NCI-H510A treated with DMSO at 0.1 percent for 48 hours (cell line): ENCODE measurements at places on chromosomes 1 and 21.

GRCh38 chr21:25887646-25888306 is 153.0 kb downstream of the GABPA start:
- peak; percentile 9 for DNase-seq

GRCh38 chr1:63874278-63874880 is 100.6 kb downstream of the ROR1 start:
- no peak for DNase-seq

GRCh38 chr1:235102993-235103411 is 25.6 kb downstream of the TOMM20 start:
- no peak for DNase-seq

GRCh38 chr1:231836227-231836893 is 209.8 kb downstream of the DISC1 start:
- DNase-seq = no peak

DNA sequence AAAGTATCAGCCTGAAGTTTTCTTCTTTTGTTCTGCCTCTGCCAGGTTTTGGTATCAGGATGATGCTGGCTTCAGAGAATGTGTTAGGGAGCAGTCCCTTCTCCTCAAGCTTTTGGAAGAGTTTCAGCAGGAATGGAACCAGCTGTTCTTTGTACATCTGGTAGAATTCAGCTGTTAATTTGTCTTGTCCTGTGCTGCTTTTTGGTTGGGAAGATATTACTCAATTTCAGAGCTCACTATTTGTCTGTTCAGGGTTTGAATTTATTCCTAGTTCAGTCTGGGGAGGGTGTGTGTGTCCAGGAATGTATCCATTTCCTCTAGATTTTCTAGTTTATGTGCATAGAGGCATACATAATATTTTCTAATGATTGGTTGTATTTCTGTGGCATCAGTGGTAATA is 12.8 kb downstream of the ZNF678 start:
- DNase-seq = no peak

DNA sequence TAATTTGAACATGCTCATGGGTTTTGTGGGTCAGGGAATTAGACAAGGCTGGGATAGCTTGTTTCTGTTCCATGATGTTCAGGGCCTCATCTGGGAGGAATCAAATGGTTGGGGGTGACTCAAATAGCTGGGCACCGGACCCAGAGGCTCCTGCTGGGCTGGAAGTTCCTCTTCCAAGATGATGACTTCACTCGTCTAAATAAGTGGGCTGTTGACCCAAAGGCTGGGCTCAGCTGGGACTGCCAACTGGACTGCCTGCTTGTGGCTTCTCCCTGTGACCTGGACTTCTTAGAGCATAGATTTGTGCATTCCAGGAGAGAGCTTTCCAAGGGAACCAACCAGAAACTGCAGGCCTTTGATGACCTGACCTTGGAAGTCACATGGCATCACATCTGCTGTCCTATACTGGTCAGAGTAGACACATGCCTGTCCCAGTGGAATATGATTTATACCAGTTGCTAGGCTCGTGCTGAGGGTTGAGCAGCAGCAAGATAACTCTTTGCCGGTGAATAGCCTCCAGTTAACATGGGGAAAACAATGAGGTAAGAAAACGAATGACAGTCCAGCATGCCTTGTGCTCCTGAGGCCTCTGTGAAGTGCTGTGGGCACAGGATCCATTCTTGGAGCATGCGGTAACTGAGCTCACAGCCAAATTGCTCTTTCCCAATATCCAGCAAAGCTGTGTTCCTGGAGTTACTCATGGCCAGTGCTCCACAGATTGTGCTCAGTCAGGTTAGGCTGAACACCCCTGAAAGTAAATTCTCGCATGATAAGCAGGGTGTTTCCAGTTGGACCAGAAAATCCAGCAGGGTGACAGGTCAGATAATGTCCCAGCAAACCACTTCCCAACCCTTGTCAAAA is 272.9 kb upstream of the TMEM51 start:
- no peak for DNase-seq

GRCh38 chr1:232788235-232788872 is 16.9 kb upstream of the MAP10 start:
- DNase-seq = peak; percentile 74
